ENCODE measurements at places on chromosomes 2 and 18.

- no peak for DNase-seq
These were observed 21.3 kb upstream of the SPP2 start for GRCh38 chr2:234029150-234029733.

DNA sequence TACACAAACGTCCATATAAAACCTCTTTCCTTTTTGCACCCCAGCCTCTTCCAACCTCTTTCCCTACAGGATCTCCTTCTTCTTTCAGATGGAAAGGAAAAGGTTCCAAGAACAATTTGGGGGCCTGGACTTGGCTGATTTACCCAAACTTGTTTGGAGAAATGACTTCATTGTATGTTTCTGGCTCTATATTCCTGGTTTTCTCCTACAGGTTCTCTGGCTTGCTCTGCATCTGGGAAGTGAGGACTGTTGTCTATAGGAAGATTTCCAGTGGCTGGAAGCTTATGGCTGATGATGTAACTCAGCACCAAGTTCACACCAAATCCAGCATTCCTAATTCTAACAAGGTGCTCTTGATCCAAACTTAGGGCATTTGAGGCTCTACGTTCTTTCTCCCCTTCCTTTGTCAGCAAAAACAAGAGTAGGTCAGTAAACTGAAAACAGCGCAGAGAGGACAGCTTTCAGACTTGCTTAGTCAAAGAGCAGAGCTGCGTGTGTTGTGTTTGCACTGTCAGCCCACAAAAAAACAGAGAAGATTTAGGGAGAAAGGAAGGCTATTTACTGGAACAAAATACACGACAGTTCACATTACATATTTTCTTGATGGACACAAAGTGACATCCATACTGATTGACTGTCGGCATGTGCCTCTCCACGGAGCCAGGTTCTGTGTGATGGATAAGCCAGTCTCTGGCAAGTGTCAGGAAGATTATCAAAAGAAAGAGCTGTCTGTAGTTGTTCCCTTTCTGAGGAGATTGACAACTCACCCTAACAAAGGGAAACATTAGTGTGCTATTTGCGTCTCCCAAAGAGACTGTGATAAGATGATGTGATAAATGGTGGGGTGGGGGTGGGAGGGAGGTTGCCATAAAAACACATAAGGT lies 39.7 kb downstream of the CDCA7 start:
- no peak for DNase-seq

DNA sequence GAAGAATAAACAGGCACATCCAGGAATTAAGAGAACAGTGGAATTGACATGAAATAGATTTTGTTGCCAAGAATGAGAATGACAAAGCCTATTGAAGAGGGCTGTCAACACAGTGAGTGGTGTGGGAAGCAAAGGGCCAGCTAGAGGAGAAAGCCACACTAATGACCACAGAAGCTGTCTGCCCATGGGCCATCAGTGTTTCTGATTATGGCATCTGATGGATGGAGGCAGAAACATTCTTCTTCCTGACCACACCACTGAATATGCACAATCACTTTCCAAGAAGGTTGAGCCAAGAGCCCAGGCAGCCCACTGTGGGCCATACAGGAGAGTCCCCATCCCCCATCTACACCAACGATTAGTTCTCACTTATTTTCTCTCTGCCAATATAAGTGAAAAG lies 146.0 kb upstream of the SH3BP4 start:
- DNase-seq, result no peak

DNA sequence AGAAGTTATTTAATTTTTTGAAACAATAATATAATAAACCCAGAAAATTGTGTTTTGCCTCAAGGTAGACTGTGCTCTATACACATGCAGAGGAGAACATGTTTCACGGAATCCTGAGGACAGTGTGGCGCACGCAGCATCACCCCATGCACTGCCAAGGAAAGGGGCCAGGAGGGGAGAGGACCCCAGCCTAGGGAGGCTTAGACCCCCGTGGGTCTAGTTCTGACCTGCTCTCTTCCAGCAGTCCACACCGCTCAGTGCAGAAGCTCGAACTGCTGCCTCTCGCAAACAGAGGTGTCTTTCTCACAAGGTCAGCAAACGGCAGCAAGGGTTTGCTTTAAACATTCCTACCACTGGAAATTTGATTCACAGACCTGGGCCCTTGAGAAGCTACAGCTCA lies 51.5 kb upstream of the KIDINS220 start:
- no peak for DNase-seq

- DNase-seq, result no peak
These were observed 40.5 kb downstream of the ABCG8 start for GRCh38 chr2:43879261-43879660.

DNA sequence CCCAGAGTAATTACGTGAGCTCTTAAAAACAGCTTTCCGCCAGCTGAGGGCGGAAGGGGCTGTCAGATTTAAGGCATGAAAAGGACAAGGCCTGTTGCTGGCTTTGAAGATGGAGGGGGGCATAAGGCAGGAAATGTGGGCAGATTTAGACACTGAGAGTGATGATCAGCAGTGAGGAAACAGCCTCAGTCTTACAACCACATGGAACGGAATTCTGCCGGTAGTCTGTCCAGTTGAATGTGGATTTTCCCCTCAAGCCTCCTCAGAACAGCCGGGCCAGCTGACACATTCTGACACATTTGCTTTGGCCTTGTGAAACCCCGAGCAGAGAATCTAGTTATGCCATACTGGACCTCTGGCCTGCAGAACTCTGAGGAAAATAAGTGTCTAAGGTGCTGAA lies 16.6 kb downstream of the POLE4 start:
- no peak for DNase-seq

DNA sequence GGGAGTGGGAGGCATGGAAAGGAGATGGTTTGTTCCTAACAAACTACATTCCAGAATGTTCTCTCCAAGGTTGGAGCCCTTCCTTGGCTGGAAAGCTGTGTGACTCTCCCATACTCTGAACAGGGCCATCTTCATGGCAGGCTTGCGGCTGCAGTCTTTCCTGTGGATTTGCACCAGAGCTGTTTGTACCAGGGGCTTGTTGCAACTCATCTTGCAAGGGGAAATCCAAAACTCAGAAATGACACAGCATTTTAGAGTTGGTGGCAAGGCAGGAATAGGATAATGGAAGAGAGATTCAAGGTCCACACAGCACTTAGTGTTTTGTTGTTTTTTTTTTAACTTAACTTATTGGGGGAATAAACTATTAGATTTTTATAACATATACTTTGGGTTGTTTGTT lies 73.7 kb upstream of the ZNF516 start:
- DNase-seq, result no peak

- no peak for DNase-seq
These were observed 186.0 kb downstream of the PLCL1 start for GRCh38 chr2:197990356-197990755.

DNA sequence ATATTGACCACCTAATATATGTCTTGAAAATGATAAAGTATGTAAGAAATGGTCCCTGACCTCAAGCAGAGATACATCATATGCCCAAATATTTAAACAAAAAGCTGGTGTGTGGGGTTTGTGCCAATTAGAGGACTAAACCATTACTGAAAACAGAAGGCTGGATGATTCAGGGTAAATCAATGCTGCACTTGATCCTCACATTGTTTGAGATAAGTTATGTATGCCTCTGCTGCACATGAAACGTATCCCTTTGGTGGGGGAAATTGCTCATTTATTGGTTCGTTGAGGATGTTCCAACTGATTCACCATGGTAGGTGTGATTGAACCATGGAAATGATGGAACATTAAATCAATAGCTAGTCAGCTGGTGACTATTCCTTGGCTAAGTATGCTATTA lies 24.7 kb upstream of the DARS1 start:
- DNase-seq, result no peak

GRCh38 chr18:10231220-10231619 lies 223.2 kb upstream of the APCDD1 start:
- no peak for DNase-seq

DNA sequence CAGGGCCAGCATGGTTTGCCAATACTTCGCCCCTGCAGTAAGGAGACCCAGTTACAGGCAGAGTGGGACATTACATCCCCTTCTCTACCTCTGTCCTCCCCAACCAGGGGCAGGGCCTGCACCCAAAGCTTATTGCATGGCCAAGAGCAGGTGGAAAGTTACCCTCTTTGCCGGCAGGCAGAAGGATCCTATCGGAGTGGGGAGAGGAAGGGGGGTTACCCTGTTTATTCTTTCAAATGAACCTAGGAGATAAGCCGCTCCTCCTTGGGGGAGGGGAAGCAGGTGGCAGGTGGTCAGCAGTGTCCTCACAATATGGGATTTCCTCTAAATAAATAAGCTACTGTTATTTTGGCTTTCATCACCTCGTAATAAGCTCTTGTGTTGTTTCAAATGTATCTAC lies 53.9 kb downstream of the SPATS2L start:
- no peak for DNase-seq

GRCh38 chr2:100767810-100768806 lies 51.8 kb upstream of the NPAS2 start:
- DNase-seq, result no peak

DNA sequence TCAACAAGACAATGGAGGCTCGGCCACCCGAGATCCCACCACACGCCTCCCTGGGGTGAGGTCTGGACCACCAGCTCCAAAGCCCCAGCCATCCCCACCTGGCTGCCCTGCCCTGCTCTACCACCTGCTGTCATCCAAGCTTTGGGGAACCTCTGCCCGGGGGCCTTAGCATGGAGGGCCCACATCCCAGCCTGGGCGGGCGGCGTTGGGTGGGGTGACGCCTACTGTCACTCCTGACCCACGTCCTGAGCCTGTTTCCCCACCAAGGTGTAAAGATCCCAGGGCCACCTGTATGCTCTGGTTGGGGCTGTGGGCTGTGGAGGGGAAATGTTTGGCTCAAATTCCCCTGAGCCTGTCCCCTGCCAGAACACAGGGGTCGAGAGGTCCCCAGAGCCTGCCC lies 437.6 kb downstream of the EIPR1 start:
- DNase-seq, result no peak

GRCh38 chr2:121501031-121501430 lies 29.6 kb upstream of the RNU4ATAC start:
- no peak for DNase-seq

- no peak for DNase-seq
These were observed 218.1 kb upstream of the CHAC2 start for GRCh38 chr2:53549497-53549896.

- DNase-seq, result no peak
These were observed 37.0 kb upstream of the METTL21A start for GRCh38 chr2:207662203-207662602.

DNA sequence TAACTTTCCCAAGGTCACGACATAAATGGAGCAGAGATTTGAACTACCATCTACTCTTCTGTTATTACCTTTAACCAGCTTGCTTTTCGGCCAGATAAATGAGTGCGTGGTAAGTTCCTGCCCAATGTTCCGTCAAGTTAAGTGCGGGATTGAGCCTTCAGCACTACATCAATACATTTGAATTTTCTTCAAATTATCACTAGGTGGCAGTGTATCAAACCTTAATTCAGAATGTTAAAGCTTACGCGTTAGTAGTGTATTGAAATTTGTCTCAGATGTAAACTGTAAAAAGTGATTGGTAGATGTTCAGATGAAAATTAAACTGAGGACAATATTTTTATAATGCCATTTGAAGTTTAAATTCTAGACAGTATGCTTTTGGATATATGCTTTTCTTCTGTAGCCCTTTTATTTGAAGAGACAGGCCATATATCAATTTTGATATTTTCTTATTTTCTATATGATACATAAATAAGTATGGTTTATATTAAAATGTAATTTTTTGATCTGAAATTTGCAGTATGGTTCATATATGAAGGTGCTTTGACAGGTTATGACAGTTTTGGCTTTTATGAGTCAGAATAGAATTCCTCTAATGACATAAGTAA lies 681.3 kb downstream of the ADCYAP1 start:
- DNase-seq, result no peak

DNA sequence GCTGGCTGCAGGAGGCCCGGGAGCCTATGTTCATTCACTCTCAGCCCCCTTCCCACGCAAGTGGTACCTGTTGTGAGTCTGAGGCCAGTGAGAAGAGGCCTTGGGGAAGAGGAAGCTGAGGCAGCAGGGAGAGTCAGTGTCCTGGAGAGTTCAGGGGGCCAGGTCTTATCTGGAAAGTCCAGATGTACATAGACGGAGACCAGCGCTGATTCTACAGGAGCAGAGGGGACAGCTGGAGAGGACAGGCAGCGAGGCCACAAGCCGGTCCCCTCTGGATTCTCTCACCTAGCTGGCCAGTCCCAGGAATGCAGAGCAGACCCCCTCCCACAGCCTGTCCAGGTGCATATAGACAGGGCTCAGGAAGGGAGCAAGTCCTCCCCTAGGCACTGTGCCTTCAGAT lies 29.1 kb upstream of the SELENOI start:
- no peak for DNase-seq

GRCh38 chr2:65186872-65187851 lies 40.5 kb upstream of the ACTR2 start:
- DNase-seq, result peak; percentile 84

GRCh38 chr2:227614246-227614645 lies 394 bp downstream of the SCYGR3 start:
- DNase-seq, result no peak

GRCh38 chr2:210768329-210768910 lies 212.0 kb downstream of the CPS1 start:
- no peak for DNase-seq

DNA sequence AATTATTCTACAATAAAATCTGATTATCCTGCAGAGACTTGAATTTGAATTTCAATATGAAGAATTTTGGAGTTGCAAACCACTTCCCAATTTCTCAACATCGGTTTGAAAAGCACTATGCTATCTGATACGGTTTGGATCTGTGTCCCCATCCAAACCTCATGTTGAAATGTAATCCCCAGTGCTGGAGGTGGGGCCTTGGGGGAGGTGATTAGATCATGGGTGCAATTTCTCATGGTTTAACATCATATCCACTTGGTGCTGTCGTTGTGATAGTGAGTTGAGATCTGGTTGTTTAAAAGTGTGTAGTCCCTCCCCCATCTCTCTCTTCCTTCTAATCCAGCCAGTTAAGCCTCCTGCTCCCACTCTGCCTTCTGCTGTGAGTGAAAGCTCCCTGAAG lies 205.7 kb downstream of the NBAS start:
- DNase-seq, result no peak

DNA sequence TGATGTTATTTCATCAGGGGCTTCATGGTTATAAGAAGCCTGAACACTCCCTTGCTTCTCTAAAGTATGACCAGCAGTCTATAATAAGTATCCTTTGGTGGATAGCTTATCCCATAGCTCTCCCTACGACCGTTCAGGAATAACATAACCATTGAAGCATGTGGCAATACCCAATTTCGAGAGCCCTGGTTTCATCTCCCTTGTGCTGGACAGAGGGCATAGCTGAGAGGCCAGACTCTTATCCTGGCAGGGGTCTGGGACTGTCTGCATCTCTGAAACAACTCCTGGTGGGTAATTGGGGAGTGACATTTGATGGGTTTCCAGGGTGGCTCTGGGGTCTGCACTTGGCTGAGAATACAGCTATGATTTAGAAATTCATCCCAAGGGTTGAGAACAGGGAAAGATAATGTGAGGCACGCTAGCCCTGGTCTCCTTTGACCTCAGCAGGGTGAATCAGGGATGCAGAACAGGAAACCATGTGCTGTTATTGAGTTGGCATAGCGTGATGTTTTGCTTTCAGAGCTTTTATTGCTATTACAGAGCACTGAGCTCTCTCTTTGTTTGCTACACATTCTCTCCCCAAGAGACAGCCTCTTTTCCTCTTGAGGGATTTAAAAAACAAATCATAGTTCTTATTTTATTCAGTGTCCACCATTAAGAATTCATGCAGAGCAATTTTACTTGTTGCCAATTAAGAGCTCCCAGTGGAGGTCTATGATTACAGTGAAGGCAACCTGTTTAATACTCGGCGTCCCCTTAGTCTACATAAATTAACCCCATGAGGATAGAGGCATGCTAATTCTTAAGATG lies 274.5 kb downstream of the NCKAP5 start:
- DNase-seq, result no peak
